ENCODE measurements at places on chromosomes 12 and 14. TPM values are rescaled to one million over a fixed set of nuclear protein-coding genes. Genes with fewer than 3 reads are reported as not detected.
A peak's percentile ranks its signal among the peaks of the same experiment; 100 is the strongest.

Gene PIWIL1
- not detected for total RNA-seq

Gene HAL
- total RNA-seq = 0.10 TPM

Gene PLEKHA5
- total RNA-seq = 120 TPM

Gene AQP5
- not detected for total RNA-seq

Gene STON2
- 11.5 TPM for total RNA-seq

Gene OR4E2
- not detected for total RNA-seq

Gene PMCH
- not detected for total RNA-seq

DNA sequence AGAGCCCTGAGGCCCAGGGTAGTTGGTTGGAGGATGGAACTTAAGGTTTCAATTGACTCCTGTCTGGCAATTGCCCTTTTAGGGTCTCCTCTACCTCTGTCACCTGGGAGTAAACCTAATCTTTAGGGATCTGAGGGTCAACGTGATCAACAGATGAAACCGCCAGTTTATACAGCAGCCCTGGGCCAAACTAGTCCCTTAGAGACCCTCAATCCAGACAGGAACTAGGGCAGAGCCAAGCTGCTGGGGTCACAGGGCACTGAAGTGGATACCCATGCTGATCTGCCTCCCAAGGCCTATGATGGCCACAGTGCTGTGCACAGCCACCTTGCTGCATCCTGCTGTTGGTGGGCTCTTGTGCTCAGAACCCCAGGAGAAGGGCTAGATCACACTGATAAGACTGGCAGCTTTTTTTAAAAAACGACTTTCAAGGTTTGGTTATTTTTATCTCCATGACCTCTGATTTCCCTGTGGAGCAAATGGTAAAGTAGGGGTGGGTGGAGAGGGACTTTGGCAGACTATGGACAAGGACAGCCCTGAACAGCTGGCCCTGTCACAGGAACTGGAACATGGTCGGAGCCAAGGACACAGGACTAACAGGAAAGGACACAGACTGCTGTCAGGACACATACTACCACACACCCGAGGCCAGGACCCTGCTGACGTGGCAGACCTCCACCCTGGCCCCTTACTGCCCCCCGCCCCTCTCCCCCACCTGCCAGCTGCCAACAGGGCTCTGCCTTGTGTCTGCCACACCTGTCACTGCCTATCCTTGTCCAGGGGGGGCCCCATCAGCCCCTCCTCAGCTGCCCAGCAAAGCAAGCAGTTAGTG is 474 bp downstream of the FITM1 start:
- H3K27me3 ChIP-seq = no peaks in the 10 kb centered on the region
- H3K4me1 ChIP-seq = peaks cover 26% of the 10 kb centered on the region
- no peak overlapping the region for H3K4me3 ChIP-seq
- peak overlapping the region; percentile 46 for H3K27ac ChIP-seq
- no peak for ATAC-seq

DNA sequence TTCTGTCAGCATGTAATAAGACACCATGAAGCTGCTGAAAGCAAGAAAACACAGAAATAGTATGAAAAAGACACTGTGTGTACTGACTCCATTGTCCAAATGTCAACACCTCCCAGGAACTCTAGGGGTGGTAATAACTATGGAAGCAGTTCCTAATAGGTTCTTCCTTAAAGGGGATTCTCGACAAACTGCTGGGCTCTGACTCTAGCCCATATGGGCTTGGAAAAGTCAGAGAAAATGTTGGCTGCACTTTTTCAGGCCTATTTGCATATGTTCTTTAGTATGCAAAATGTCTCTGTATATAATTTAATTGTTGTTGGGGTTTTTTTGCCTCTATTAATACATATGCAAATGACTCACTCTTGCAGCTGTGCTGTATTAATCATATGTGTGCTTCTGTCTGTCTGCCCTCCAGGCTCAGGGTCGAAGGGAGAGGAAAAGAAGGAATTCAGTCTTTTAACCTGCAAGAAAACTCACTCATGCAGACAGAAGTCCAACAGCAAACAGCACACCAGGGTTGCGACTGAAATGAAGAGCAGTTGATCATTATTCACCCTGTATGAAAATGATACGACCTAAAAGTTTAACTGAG is 317.6 kb downstream of the SOX5 start:
- no peaks in the 10 kb centered on the region for H3K36me3 ChIP-seq
- no peaks in the 10 kb centered on the region for H3K4me1 ChIP-seq
- no peak for ATAC-seq
- no peaks in the 10 kb centered on the region for H3K27me3 ChIP-seq

DNA sequence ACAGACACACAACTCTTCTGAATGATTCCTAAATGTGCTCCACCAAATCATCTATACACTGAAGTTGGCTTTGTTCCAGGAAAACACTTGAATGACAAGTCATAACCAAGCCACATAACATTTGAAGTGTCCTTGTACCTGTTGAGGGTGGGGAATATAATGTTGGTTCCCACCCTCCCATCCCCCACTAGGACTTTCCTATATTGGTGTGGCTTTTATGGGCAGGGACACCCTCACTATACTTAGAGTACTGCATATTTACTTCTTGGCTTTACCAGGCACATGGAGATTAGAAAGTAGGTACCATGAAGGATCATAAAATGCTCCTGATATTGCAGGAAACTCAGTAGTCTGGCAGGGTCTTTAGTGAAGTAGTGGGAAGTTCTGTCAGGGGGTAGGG is 9.7 kb upstream of the BHLHE41 start:
- no peaks in the 10 kb centered on the region for H3K27me3 ChIP-seq
- no peak for ATAC-seq
- H3K4me3 ChIP-seq = no peak overlapping the region
- H3K36me3 ChIP-seq = no peaks in the 10 kb centered on the region
- no peak overlapping the region for H3K27ac ChIP-seq
- H3K4me1 ChIP-seq = no peaks in the 10 kb centered on the region

- H3K36me3 ChIP-seq = no peaks in the 10 kb centered on the region
- ATAC-seq = no peak
- H3K4me3 ChIP-seq = no peak overlapping the region
- H3K4me1 ChIP-seq = no peaks in the 10 kb centered on the region
- H3K27ac ChIP-seq = no peak overlapping the region
Observed at GRCh38 chr12:19998411-19998810, 369.9 kb upstream of the PDE3A start.

DNA sequence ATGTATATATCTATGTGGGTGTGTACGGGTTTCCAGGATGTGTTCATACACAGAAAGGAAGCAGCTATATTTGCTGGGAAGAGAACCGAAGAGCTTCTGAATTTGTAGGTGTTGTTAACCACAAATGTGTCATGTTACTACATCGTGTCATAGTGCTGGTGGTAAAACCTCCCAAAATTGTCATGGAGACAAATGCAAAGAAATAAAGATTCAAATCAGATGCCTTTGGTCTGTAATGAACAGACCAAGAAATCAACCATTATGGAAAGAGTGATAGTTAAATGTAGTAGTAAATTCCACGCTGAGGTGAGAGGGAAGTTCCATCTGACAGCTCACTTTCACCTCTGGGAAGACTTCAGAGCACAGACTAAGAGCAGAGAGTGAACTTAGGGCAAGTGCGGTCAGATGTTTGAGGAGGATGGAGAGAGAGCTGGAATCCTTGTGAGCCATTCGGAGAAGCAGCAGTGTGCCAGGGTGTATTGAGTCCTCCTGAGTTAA is 487.5 kb downstream of the TMEM121 start:
- peaks cover 10% of the 10 kb centered on the region for H3K27me3 ChIP-seq
- no peak overlapping the region for H3K27ac ChIP-seq
- no peak for ATAC-seq
- H3K36me3 ChIP-seq = no peaks in the 10 kb centered on the region

GRCh38 chr14:20512177-20512905 is 7.0 kb downstream of the RNASE10 start:
- H3K27me3 ChIP-seq = peaks cover 18% of the 10 kb centered on the region
- no peak overlapping the region for H3K4me3 ChIP-seq
- H3K4me1 ChIP-seq = no peaks in the 10 kb centered on the region
- H3K27ac ChIP-seq = no peak overlapping the region
- H3K36me3 ChIP-seq = no peaks in the 10 kb centered on the region

- peak overlapping the region; percentile 86 for H3K27ac ChIP-seq
- no peak for ATAC-seq
- no peak overlapping the region for H3K4me3 ChIP-seq
- no peaks in the 10 kb centered on the region for H3K27me3 ChIP-seq
Observed at GRCh38 chr12:108117163-108117849, 11.8 kb upstream of the WSCD2 start.

DNA sequence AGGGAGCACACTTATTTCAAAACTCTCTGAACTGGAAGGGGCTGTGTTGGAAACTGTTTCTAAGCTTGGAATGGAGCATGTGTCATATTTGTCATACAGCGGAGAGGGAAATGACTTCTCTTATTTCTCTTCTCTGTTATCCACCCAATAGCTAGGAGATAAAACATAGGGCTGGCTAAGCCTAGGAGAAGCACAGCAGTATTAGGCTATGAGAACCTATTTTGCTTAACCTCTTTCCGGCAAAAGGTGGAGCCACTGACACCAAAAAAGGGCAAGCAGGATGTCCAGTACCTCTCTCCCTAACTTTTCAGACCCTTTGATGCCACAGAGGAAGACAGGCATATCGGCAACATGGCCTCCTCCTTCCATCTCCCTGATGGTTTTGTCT is 148.3 kb downstream of the CRADD start:
- peaks cover 18% of the 10 kb centered on the region for H3K4me1 ChIP-seq
- ATAC-seq = peak; percentile 63
- H3K27me3 ChIP-seq = no peaks in the 10 kb centered on the region
- H3K27ac ChIP-seq = peak overlapping the region; percentile 66

DNA sequence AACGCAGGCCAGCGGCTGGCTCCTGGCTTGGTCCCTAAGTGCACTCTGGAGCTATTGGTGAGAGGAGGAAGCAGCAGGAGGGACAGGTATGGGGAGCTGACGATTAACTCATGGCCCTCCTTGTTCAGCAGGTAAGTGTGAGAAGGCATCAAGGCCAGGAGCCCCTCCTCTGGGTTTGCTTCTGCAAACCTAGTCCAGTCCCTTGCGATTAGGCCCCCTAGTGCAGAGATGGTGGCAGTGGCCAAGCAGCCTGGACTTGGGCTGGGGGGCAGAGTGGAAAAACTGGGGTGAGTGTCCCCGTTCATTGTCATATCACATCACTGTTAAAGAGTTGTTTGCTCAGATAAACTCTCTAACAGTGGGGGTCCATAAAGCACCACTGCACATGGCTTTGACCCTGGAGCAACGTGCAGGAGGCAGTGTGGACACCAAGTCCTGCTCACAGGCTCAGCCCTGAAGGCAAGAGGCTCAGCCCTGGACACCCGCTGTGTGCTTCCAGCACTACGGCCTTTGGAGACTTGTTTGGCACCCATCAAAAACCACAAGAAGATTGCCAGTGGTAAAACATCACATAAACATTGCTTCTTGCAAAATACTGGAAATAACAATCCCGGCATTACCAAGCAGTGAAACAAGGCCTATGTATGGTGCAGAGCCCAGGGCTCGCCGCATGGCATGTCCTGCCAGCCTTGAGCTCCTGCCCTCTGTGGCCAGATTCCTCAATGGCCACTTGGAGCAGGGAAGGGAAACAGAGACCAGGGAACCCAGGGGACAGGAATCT is 184.3 kb upstream of the RTL1 start:
- no peak overlapping the region for H3K27ac ChIP-seq
- no peaks in the 10 kb centered on the region for H3K36me3 ChIP-seq
- H3K27me3 ChIP-seq = peaks cover 18% of the 10 kb centered on the region
- ATAC-seq = no peak

GRCh38 chr12:59067083-59067482 is 146.8 kb upstream of the LRIG3 start:
- H3K4me3 ChIP-seq = no peak overlapping the region
- H3K36me3 ChIP-seq = no peaks in the 10 kb centered on the region
- H3K27ac ChIP-seq = no peak overlapping the region
- H3K27me3 ChIP-seq = no peaks in the 10 kb centered on the region

- no peaks in the 10 kb centered on the region for H3K4me1 ChIP-seq
- no peaks in the 10 kb centered on the region for H3K36me3 ChIP-seq
- no peak for ATAC-seq
- H3K4me3 ChIP-seq = no peak overlapping the region
- no peak overlapping the region for H3K27ac ChIP-seq
Observed at GRCh38 chr12:80707830-80708258, 410 bp downstream of the MYF6 start.

DNA sequence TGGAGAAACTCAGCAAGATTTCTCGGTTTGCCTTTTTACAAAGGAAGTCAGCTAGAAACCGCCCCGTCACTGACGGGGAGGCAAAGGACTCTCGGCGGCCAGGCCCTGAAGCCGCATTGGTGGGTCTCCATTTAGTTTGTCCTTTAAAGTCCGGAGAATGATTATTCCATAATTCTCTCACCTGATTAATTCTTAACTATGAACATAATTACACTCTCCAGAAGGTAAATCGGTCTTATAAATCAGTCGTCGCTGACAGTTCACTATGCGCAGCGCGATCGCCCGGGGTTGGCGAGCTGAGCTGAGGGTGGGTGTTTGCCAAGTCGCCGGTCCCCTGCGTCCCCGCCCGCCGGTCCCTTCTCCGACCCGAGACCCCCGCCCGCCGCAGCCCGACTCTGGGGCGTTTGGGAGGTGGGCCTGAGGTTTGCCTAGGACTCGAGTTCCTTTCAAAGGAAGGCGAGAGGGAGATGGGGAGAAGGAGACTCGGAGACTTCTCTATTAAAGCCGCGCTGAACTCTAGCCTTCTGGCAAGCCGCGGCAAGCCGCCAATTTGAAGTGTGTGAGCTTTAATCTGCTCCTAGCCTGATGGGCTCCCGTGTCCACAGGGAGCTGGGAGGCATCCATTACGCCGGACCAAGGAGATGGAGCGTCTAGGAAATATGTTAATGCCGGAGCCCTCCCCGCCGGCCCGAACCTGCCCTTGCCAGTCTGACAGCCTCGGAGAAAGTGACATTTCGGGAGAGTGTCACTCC is 392.9 kb downstream of the NOVA1 start:
- H3K4me1 ChIP-seq = no peaks in the 10 kb centered on the region
- H3K36me3 ChIP-seq = no peaks in the 10 kb centered on the region
- ATAC-seq = peak; percentile 46
- peak overlapping the region; percentile 35 for H3K27ac ChIP-seq
- H3K27me3 ChIP-seq = peaks cover 14% of the 10 kb centered on the region
- H3K4me3 ChIP-seq = peak overlapping the region; percentile 38

GRCh38 chr12:46585854-46586621 is 213.5 kb upstream of the SLC38A2 start:
- ATAC-seq = no peak
- H3K4me3 ChIP-seq = no peak overlapping the region
- H3K27ac ChIP-seq = no peak overlapping the region
- no peaks in the 10 kb centered on the region for H3K4me1 ChIP-seq
- no peaks in the 10 kb centered on the region for H3K36me3 ChIP-seq
- no peaks in the 10 kb centered on the region for H3K27me3 ChIP-seq

GRCh38 chr14:94923786-94924185 is 153.9 kb upstream of the GSC start:
- ATAC-seq = no peak
- H3K4me3 ChIP-seq = no peak overlapping the region
- H3K4me1 ChIP-seq = no peaks in the 10 kb centered on the region

DNA sequence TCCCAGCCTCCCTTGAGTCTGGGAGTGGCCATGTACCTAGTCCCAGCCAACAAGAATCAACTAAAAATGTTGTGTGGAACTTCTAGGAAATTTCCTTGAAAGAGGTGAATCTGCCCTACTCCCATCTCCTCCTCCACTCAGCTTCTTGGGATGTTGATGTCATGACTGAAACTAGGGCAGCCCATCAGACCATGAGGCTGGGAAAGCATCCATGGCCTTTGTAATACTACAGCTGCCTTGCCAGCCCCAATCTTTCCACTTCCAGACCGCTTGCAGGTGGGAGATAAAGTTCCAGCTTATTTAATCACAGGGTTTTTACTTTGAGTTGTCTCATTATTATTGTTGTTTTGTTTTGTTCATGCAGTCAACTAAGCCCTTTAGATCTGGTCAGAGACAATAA is 170.3 kb upstream of the LMNTD1 start:
- no peaks in the 10 kb centered on the region for H3K27me3 ChIP-seq
- no peaks in the 10 kb centered on the region for H3K36me3 ChIP-seq
- peak overlapping the region; percentile 30 for H3K27ac ChIP-seq
- no peaks in the 10 kb centered on the region for H3K4me1 ChIP-seq
- ATAC-seq = peak; percentile 48
